ENCODE measurements at places on chromosomes 1 and 21. TPM values are rescaled to one million over a fixed set of nuclear protein-coding genes. Genes with fewer than 3 reads are reported as not detected.

DNA sequence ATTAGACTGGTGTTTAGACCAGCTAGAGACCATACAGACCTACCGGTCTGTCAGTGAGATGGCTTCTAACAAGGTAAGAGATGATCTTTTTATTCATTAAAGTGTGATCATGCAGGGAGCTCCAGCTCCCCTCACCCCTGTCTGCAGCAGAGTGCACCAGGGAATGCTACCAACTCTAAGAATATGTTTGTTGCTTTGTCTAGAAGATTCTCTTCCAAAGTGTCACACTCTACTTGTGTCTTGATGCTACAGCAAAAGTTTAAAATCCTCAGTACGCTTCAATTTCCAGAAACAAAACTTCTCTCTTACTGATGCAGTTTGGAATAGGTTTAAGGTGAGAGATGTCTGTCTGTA is 201.4 kb upstream of the SGIP1 start:
- no peak for DNase-seq

- no peak for DNase-seq
Measured at GRCh38 chr1:95402780-95403179, 168.8 kb downstream of the RWDD3 start.

The CFHR3 gene
- not detected for total RNA-seq

DNA sequence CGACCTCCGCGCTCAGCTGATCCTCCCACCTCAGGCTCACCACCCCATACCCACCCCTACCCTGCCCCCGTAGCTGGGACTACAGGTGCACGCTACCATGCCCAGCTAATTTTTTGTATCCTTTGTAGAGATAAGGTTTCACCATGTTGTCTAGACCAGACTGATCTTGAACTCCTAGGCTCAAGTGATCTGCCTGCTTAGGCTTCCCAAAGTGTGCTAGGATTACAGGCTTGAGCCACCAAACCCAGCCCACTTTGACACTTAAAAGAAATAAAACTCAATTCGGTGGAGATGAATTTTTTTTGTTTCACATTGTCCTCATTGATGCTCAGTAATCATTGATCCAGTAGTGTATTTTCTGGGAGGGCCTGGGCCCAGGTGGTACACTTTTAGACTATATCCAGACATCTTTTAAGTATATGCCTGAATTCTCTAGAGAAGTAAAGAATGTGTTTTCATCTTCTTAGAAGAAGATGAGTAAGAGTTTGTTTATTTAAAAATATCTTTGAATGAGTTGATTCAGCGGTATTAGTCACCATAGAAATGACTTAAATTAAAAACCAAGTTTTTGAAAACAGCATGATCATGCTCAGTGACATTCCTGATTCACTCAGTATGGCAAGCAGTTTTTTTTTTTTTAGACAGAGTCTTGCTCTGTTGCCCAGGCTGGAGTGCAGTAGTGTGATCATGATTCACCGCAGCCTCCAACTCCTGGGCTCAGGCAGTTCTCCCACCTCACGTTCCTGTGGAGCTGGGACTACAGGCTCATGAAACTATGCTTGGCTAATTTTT is 57.8 kb downstream of the EPB41 start:
- DNase-seq, result no peak

DNA sequence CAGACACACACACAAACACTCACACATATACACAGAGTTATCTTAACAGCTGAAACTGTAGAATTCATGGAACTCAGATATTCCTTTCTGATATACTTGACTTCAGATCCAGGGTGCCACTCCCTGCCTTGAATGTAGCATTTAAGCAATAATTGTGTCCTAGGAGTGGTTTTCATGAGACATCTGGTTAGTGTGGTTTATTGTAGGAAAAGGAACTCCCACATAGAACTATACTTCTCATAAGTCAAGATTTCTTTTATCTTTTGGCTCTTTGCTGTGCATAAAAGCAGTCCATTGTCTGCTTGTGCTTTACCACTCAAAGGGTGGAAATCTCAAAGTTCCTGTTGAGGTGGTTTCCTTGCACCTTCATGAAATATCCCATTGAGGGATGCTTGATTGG is 272.6 kb upstream of the SGIP1 start:
- DNase-seq, result no peak

GRCh38 chr1:87179851-87180519 is 148.7 kb upstream of the LMO4 start:
- DNase-seq, result no peak

The NEK2 gene
- total RNA-seq, result 14.1 TPM

GRCh38 chr21:24395320-24395923 is 1211.9 kb downstream of the MRPL39 start:
- no peak for DNase-seq

GRCh38 chr1:244191581-244191980 is 140.5 kb downstream of the ZBTB18 start:
- DNase-seq, result no peak

- DNase-seq, result no peak
Measured at GRCh38 chr1:78047106-78047505, 1.3 kb downstream of the GIPC2 start.

DNA sequence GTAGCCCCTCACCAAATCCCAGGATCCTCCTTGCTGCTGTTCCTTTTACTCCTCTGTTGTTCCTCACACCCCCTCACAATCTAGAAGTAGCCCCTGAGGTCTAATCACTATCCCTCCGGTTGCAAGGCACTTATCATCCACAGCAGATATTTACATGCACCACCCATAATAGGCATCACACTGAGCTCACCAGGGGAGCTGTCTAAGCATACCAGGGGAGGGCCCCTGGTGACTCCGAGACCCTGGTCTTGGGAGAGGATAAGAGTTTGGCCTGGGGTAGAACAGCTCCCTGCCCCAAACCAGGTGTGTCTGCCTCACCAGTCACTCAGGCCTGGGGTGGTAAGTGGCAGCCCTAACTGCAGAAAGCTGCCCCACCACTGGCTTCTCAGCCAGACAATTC is 37.3 kb upstream of the ZC3H12A start:
- no peak for DNase-seq

DNA sequence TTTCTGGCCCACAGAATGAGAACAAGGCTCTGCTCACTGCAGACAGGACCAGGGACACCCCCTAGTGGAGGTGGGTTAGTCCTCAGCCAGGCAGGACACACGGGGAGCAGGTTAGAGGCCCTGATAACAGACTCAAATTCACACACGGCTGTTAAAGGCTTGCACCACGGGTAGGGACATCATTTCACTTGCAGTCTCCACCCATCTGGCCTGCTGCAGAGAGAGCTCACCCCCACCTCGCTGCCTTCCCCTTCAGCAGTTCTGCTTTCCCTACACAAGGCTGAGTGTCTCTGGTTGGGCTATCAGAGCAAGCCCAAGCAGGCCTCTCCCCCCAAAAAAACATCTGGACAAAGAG is 20.6 kb downstream of the MEF2D start:
- no peak for DNase-seq

- no peak for DNase-seq
Measured at GRCh38 chr1:160747717-160748116, 8.7 kb downstream of the SLAMF7 start.

GRCh38 chr21:43988506-43989230 is 23.4 kb upstream of the TRAPPC10 start:
- DNase-seq, result no peak

- DNase-seq, result no peak
Measured at GRCh38 chr1:117650840-117651568, 45.2 kb downstream of the TENT5C start.

GRCh38 chr1:64162151-64162550 is 41.3 kb upstream of the UBE2U start:
- DNase-seq, result no peak

- DNase-seq, result no peak
Measured at GRCh38 chr1:167563579-167564246, 10.2 kb upstream of the CREG1 start.

The TFAP2E gene
- total RNA-seq, result 0.69 TPM

The GFI1 gene
- 74.6 TPM for total RNA-seq

DNA sequence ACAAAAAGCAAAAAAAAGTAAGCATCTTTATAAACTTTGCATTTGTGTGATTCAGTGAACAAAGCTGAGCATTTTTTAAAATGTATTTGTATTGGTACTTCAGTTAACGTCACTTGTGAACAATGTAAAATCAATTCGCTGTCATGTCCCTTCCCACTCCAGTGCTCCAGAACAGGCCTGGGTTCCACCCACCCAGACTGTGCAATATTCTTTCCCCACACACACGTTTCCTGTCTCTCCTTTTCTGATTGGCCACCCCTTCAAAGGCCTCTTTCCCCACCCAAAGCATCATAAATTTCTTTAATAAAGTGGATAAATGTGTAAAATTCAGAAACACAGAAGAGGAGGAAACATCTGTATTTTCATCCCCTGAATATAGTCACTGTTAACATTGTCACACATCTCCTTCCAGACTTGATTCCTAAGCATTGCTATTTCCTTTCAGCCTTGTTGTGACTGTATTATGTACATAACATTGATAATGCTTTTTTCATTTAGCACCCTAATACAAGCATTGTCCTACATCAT is 12.0 kb downstream of the CLEC20A start:
- DNase-seq, result no peak

GRCh38 chr1:183543619-183544204 is 46.5 kb downstream of the NCF2 start:
- DNase-seq, result peak; percentile 30

The UAP1 gene
- total RNA-seq, result 36.6 TPM

The HSPA6 gene
- 0.90 TPM for total RNA-seq

DNA sequence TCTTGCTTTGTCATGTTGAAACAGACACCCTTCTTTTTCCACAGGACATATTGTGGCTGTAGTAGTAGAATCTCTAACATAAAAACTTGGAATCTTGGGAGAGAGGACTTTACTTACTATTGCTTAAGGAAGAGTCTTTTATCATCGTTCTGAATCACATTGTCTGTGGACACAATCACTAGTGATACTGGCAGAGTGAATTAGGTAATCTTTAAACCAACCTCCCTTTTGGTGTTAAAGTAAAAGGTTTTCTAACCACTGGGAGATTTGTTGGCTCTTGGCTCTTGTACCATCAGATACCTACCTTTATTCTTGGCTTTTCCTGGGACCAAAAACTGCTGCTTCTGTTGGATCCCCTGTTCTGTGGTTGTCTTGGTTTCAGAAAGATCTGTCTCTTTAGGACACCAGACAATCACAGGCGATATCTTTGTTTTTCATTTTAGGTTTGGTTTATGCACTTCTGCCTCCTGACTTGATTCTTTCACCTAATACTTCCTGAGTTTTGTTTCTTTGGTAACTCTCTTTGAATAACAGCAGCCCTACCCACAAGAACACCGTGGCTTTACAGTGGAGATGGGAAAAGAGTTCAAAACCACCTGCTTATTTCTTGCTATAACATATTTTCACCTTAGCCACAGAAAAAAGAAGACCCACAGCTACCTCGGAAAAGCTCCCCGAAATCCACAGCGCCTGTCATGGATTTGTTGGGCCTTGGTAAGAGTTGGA is 36.6 kb upstream of the ZFP69B start:
- DNase-seq, result no peak

The SPRR1A gene
- total RNA-seq, result not detected

DNA sequence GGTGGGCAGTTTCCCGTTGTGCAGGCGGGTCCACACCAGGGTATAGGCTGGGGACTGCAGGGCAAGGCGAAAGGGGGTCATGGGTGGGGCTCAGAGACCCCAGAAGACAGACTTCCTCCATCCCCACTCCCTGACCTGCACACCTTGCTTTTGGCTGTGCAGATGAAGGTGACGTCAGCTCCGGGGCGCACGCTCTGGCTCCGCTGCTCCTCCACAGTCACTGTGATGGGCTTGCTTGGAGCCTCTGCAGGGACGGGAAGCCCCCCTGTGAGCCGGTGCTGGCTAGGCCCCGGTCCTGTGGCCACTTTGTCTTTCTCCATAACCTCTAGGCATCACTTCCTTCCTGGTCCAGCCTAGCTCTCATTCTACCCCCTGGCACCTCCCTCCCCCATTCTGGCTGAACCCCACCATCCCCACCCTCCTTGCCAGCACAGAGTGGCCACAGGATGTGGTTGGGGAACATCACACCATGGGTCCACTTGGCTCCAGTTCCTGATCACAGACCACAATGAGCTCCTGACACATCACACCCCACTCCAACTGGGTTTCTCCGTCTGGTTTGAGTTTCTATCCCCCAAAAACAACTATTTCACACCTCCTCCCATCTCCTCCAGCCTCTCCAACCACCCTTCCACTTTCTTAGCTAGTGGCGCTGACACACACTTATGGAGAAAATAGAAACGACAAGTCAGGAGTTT is 45.2 kb downstream of the LDLRAD2 start:
- no peak for DNase-seq

DNA sequence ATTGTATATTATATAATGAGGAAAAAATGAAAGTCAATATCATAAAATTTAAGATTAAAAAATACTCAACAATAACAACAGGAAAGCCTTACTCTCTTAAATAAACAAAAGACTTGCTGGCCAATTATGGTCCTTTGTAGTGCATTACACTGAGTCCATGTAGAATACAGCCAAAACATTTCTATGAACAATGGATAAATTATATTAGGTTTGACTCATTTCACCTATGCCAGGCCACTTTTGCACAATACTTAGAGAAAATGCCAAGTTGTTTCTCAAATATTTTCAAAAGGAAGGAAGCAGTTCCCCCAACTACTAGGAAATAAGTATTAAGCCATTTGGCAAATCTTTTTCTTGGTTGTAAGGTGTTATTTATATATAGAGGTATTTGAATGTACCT is 19.8 kb upstream of the UCK2 start:
- DNase-seq, result no peak

The PLA2G2F gene
- not detected for total RNA-seq

GRCh38 chr1:24769656-24770651 is 24.7 kb downstream of the CLIC4 start:
- DNase-seq, result no peak

The MPZ gene
- total RNA-seq, result 1.9 TPM

DNA sequence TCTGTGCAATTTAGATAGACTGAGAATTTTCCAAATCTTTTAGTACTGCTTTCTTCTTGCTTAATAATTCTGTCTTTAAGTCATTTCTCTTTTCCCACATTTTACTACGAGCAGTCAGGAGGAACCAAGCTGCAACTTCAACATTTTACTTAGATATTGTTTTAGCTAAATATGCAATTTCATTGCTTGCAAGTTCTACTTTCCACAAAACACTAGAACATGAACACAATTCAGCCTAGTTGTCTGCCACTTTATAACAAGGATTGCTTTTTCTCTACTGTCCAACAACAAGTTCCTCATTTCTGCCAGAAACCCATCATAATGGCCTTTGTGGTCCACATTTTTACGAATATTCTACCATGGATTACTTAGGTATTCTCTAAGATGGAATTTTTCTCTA is 36.6 kb downstream of the SORT1 start:
- no peak for DNase-seq

The CACNA1S gene
- not detected for total RNA-seq

The WNT9A gene
- total RNA-seq, result 0.07 TPM

The CAPN9 gene
- not detected for total RNA-seq

The PCAT6 gene
- 0.51 TPM for total RNA-seq

The PLCH2 gene
- total RNA-seq, result 2.5 TPM

The CCDC18 gene
- total RNA-seq, result 11.5 TPM
